ENCODE measurements at places on chromosomes 11 and 22. TPM values are rescaled to one million over a fixed set of nuclear protein-coding genes. Genes with fewer than 3 reads are reported as not detected.
A peak's percentile ranks its signal among the peaks of the same experiment; 100 is the strongest.

OR51I1 gene
- total RNA-seq: not detected

NLRP10 gene
- total RNA-seq: not detected

CHST1 gene
- total RNA-seq: not detected

- DNase-seq: no peak
- H3K4me1 ChIP-seq: peaks cover 6% of the 10 kb centered on the region
- H3K27me3 ChIP-seq: peaks cover 4% of the 10 kb centered on the region
- H3K27ac ChIP-seq: no peak overlapping the region
- H3K4me3 ChIP-seq: no peak overlapping the region
These were observed 13.8 kb upstream of the LINC01488 start for GRCh38 chr11:69467646-69468045.

- H3K4me3 ChIP-seq: peak overlapping the region; percentile 47
- DNase-seq: no peak
- no peaks in the 10 kb centered on the region for H3K27me3 ChIP-seq
- H3K4me1 ChIP-seq: peaks cover 96% of the 10 kb centered on the region
These were observed 29.5 kb downstream of the TMEM123 start for GRCh38 chr11:102422817-102423712.

- H3K27me3 ChIP-seq: no peaks in the 10 kb centered on the region
- H3K36me3 ChIP-seq: no peaks in the 10 kb centered on the region
- no peaks in the 10 kb centered on the region for H3K4me1 ChIP-seq
These were observed 106.2 kb upstream of the CHORDC1 start for GRCh38 chr11:90329043-90329442.

DNA sequence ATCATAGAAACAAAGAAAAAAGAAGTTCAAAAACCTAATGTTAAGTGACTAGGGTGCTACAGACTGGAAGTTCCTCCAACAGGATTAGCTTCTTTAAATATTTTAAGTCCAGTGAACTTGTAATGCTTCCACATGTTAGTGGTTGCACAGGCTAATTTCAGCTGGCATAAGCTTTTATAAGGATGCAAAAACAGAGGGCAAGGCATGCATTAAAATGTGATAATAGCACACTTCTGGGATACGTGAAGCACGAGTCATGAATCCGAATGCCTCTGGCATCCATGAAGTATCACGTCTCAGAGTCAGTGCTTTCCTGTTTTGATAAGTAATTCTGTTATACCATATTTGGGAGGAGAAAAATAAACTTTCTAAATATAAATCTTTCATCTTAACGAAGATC lies 106.8 kb downstream of the DCDC1 start:
- H3K27me3 ChIP-seq: peaks cover 2% of the 10 kb centered on the region
- H3K36me3 ChIP-seq: no peaks in the 10 kb centered on the region
- H3K4me3 ChIP-seq: no peak overlapping the region
- no peak overlapping the region for H3K27ac ChIP-seq
- no peaks in the 10 kb centered on the region for H3K4me1 ChIP-seq
